ENCODE measurements at places on chromosomes 5 and 9.

- no peak for DNase-seq
Measured at GRCh38 chr9:68925175-68925574, 88.7 kb downstream of the PRKACG start.

DNA sequence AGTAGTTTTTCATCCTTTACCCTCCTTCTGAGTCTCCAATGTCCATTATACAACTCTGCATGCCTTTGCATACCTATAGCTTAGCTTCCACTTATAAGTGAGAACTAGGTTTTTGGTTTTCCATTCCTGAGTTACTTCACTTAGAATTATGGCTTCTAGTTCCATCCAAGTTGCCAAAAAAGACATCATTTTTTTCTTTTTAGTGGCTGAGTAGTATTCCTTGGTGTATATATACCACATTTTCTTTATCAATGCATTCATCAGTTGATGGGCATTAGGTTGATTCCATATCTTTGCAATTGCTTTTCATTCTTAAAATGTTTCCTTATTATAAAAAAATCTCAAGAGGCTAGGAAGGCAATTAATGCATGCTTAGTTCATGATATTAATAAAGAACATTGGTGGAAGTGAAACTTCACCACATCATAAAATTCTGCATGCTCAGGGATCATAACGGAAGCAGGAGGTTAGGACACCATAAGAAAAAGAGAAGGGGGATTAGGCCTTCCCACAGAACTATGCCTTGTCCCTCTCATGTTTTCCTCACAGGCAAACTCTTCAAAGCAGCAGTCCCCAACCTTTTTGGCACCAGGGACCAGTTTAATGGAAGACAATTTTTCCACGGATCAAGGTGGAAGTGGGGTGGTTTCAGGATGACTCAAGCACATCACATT, 105.2 kb downstream of the FRMD3 start:
- no peak for DNase-seq

DNA sequence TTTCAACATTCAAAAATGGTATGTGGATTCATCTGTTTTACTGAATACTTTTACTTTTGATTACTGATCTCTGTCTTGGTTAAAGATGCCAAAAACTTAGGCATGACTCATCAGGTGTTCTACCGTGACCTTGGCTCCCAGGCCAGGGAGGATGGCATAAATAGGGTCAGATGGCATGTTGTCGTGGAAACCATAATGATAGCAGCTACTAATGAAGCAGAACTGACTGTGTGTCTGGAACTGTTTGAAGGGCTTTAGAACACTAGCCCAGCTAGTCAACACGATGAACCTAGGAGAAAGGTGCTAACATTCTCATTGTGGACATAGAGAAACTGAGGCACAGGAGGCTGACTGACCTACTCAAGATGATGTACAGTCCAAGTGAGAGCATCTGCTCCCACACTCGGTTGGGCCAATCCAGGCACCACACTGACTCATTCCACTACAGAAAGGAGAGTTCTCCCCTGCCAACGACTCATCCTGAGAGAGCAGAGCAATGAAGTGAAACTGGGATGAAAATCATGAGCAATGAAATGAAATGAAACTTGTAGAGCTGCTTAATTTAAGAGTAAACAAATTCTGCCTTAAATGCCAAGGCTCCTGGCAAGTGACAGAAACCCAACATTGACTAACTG, 116.0 kb downstream of the TENT4A start:
- peak; percentile 68 for DNase-seq

DNA sequence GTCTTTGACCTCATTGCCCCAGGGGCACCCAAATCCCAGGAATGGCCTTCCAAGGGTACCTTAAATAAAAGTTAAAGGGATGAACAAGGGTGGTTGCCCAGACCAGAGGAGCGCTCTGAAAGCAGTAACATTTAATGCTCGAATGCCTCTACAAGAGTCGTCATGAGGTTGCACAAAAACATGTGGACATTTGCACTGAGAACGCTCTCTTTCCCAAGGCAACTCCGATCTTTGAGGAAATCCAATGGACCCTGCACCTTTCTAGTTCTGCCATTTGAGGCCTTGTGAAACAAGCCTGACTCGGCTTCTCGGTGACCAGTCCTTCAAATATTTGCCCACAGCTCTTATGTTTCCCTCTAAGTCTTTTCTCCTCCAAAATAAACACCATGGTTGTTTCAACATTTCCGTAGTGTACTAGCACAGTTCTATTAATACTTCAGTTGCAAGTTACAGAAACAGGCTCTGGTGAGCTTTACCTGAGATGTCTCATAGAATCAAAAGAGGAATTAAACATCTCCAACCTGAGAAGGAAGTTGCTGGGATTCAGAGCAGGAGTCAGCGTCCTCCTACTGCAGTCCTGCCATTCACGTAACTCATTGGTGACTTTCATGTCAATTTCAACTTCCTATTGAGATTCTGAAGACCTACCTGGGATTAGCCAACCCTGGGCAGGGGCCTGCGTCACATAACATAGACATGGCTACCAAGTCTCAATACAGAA, 168.8 kb upstream of the RAI14 start:
- DNase-seq, result no peak

GRCh38 chr9:95479330-95479729, 37.4 kb downstream of the PTCH1 start:
- no peak for DNase-seq

GRCh38 chr5:68169903-68170302, 45.7 kb upstream of the PIK3R1 start:
- no peak for DNase-seq

- DNase-seq, result no peak
Measured at GRCh38 chr9:32584784-32585183, 11.8 kb upstream of the NDUFB6 start.

DNA sequence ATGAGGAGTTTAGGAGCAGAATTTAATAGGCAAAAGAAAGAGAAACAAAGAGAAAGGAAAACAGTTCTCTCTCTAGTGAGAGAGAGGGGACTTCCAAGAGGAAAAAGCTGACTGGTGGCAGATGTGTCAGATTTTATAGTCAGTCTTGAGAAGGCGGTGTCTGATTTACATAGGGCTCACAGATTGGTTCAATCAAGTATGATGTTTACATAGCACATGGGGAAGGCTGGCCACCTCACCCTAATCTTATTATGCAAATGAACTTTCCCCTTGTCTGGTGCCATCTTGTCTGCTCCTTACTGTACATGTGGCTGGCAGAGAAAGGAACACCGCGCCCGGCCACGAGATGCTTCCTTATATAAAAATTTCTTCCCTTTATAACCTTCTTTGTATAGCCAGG, 24.7 kb downstream of the UNC13B start:
- DNase-seq, result no peak

DNA sequence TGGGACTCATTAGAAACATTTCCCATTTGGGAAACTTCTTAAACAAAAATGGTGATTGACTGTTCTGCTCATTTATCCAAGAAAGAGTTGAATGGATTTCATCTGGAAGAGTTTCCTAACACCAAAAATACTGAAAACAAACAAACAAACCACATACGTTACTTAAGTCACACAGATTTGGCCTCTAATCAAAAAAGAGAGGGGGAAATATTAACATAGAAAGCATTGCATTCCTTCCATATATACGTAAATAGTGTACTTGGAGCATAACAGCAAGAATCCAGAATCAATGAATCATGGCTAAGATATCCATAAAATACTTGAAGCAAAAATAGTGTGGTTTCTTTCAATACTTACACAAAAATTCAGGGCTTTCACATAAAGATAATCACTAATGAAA, 189.8 kb upstream of the MAP3K1 start:
- DNase-seq, result no peak

DNA sequence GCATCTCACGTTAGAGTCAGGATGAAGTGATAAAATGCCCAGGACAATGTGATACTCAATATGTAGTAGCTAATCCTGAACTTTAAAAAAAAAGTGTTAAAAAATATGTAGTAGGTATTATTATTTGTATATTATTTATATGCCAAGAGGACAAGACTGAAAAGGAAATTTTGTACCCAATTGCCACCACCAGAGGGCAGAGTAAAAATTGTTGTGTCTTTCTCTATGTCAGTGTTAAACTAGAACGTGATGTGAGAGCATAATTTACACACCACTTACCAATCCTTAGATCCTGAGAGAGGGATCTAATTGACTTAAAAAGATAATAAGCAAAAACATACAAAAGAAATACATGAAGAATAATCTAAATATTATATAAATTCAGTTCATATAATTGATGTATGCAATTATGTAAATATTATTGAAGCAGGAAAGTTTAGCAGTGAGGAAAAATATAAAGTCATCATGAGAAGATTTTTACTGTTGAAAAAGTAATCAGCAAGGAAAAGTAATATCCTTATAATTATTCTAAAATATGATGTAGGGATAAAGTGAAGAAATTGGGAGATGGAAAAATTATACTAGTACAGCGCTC, 288.9 kb downstream of the RAB3C start:
- no peak for DNase-seq

DNA sequence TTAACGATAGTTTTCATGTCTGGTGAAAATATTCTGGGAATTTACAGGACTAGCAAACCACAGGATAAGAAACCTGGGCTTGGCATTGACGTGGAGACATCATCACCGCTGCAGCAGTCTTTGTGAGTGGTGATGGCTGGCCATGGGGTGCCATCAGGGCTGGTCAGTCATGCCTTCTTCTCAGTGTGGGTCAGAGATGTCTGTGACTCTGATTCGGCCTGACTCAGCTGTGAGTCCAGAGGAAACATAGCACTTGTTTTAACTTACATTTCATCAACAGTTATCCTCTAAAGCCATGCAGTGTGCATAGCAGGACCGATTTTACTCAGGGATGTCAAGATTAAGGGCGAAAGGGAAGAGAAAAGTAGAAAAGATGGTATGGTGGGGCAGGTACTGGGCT, 33.2 kb upstream of the CYFIP2 start:
- no peak for DNase-seq

DNA sequence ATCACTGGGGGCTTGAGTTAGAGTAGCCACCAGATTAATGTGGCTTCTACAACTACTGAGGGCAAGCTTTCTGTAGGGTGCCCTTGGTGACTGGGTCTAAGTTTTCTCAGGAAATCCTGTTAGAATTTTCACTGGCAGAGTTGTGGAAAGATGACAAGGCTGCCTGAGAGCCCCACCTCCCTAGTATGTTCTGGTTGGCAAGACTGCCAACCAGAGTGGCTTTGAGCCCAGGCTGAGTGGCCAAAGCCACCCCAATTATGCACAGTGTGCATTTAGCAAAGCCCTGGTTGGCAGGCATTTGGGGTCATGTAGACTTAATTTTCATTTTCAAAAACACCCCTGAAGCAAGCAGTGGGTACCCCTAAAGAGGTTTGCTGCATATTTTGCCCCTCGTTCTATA, 136.7 kb upstream of the HAPLN1 start:
- no peak for DNase-seq

GRCh38 chr9:93092251-93092991, 3.6 kb upstream of the CARD19 start:
- DNase-seq, result peak; percentile 51

- DNase-seq, result peak; percentile 72
Measured at GRCh38 chr9:105414947-105415661, 32.7 kb upstream of the FSD1L start.

- no peak for DNase-seq
Measured at GRCh38 chr9:107243742-107244141, 39.3 kb upstream of the RAD23B start.

DNA sequence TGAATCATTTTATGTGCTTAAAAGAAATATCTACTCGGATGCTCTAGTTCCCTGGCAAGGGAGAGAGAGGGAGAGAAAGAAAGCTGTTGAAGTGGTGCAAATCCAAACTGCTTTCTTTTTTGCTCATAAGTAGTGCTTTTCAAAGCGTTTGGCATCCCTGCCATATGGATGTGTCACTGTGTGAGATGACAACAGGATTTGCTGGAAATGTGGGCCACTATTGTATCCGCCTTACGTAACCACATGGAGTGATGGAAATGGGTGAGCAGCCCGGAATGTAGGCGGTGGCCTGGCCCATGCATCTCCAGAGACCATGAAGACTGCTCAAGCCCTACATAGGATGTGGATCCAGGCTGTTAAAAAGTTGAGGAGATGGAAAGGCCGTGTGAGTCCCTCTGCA, 30.8 kb downstream of the TJP2 start:
- DNase-seq, result no peak

DNA sequence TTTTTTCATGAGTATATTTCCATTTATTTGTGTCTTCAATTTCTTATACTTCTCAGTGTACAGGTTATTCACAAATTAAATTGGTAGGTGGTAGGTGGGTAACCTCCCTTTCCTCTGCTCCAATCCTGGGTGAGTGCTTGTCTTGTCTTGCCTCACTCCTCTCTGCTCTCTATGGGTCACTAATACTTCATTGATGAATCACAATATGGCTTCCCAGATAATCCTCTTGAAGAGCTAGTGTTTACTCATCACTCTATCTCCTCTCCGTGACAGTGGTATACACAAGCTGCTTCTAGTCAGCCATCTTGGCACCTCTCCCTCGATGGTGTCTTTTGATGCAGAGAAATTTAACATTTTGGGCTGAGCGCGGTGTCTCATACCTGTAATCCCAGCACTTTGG, 331.8 kb upstream of the NMUR2 start:
- DNase-seq, result no peak

DNA sequence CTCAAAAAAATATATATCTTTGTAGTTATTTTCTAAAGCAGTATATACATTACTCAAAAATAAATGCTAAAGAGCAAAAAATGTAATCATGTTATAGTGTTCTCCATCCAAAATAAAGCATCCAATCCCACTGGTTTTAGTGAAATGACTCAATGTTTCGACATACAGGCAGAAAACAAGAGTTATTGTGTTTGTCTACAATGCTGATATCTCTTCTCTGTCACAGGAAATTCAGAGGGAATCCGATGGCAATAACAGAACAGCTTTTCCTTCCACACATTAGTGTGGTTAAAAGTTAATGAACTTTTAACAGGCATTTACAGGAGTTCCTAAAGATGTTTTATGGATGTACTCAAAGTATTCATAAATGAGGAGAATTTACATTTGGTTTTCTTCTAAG, 12.0 kb downstream of the TTC33 start:
- no peak for DNase-seq

DNA sequence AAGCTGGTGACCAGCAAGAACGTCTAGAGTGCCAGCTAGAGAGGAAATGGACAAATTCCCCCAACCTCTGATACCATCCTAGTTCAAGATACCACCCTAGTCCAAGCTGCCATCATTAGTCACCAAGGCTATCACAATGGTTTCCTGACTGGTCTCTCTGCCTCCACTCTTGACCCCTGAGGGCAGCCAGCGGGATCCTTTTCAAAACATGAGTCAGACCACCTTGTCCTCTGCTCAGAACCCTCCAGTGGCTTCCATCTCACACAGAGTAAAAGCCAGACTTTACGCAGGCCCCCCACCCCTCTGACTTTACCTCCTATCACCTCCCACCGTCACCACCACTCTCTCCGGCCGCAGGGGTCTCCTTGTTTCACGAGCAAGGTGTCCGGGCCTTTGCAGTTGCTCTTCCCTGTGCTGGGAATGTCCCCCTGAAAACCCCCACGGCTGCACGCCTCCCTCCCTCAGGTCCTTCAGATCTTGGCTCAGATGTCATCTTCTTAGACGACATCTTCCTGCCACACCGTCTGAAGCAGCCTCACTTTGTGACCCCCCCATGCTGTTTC, 42.2 kb upstream of the FBXW11 start:
- DNase-seq, result no peak

DNA sequence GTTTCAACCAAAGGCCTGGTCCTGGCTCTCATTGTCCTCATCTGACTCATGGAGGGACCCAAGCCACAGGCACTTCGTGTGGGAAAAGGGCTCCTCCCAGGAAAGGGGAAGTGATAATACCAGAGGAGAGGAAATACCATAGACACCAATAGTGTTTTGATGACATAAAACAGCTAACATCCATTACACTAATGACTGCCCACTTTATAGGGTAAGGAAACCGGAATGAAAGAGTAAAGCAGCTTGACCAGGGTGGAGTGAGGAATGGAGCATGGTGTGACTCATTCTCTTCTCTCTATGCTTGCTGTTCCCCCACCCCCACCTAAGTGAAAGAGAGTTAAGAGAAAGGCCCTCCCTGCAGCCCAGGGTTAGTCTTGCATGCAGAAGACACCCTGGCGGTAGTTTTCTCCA, 67.4 kb upstream of the HRH2 start:
- DNase-seq, result no peak
